ENCODE measurements at places on chromosomes 5 and 9. TPM values are rescaled to one million over a fixed set of nuclear protein-coding genes. Genes with fewer than 3 reads are reported as not detected.

- no peak for DNase-seq
Observed at GRCh38 chr5:637581-638450, 25.7 kb downstream of the CEP72 start.

- no peak for DNase-seq
Observed at GRCh38 chr9:109969011-109969410, 189.0 kb downstream of the PALM2AKAP2 start.

DNA sequence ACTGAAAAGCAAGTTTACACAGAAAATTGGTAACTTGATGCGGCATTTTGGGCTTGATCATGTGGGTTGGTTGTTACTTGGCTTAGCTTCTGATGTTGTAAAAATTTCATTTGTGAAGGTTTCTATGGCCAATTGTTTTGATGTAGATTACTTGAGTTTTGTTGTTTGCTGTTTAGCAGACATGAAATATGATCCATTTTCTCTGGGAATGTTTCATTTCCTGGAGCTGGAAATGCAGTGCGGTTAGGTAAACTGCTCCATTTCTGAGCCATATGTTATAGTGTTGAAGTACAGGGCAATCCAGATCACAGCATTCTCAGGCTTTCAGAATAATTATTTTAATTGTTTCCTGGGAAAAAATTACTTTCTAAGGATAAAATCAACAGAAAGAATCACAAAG, 396.9 kb downstream of the ENC1 start:
- no peak for DNase-seq

DNA sequence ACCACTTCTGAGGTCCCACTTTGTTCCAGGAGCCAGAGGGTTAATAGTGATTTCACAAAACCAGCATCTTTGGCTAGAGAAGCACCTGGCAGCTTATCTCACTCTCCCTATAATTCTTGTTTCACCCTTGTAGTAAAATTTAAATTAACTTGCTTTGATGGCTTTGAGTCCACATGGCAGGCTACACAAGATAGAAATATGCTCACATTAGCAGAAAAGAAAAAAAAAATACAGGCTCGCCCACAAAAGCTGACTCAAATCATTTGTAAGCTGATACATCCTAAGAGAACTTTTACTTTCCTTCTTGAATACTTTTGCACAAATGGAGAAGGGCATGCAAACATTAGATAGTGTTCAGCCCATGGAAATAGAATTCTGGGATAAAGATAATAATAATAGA, 36.2 kb downstream of the TNFSF15 start:
- peak; percentile 55 for DNase-seq

GRCh38 chr9:116149844-116150243, 3.7 kb upstream of the PAPPA start:
- peak; percentile 77 for DNase-seq

DNA sequence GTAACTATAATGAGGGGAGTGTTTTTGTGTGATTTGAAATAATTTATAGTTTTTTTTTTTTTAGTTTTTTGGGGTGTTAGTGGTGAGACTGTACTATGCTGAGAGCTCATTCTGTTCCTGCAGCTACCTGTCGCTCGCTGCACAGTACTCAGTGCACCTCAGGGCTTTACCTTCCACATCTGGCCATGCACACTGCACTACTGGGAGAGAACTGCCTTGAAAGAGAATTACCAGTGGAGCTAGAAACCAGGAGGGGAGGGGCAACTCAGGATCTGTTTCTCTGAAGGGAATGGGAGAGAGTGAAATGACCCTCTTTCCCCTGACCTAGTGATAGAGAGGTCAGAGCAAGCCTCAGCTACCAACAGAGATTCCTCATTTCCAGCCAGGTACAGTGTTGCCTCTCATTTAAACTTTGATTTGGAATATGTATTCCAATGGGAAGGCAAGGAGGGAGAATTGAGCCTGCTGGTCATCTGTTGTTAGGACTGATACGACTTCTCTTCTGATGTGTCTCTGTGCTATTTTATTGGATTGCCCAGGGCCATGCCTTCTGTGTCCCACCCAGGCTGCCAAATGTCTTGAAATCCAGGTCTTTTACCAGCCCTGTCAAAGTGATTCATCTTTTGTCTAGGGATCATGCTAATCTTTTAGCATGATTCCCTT, 8.9 kb downstream of the ATG10 start:
- DNase-seq: no peak

GRCh38 chr9:121692606-121693387, 41.4 kb downstream of the DAB2IP start:
- DNase-seq: peak; percentile 60

DNA sequence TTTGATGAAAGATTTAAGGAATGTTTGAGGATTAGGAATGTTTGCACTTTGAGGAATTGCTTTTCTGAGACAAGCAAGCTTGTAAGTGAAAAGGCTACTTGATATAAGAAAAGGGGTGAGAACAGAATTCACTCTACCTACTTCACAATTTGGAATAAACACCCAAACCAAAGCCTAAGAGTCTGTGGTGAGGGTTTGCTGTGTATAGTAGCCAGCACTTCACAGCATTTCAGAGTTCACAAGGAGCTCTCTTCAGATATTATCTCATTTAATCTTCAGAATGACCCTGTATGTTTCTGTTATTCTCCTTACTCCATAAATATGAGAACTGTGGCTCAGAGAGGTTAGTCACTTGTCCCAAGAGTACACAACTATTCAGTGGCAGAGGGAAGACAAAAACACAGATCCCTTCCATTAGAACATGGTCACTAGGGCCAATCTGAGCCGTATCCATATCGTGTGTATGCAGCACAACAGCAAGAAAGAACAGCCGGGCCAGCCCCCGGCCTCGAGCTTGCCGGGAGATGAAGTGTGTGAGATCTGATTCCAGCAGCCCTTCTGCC, 92.4 kb downstream of the FRMD3 start:
- DNase-seq: no peak

GRCh38 chr9:113587471-113588031, 124.0 kb downstream of the RGS3 start:
- DNase-seq: peak; percentile 81

GRCh38 chr5:43420241-43420640, 8.1 kb upstream of the CCL28 start:
- no peak for DNase-seq

GRCh38 chr9:13915591-13916301, 398.2 kb downstream of the NFIB start:
- DNase-seq: no peak

GRCh38 chr5:14064841-14065240, 78.3 kb upstream of the TRIO start:
- DNase-seq: no peak

DNA sequence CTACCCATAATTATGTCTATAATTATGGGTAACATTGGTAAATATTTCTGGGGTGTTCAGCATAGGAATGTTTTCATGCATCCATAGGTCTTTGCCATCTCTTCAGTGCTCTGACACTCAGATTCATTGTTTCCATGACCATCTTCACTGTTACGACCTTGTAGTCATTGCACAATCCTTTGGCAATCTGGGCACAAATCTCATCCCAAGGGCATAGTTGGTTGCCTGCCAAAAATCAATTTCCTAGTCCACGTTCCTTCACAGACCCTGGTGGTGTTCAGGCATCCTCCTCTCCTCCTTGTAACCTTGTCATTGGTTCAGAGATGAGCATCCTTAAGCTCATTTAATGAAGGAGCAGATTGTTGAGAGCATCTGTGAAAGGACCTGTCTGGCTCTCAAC, 1400.7 kb downstream of the CDH12 start:
- no peak for DNase-seq

DNA sequence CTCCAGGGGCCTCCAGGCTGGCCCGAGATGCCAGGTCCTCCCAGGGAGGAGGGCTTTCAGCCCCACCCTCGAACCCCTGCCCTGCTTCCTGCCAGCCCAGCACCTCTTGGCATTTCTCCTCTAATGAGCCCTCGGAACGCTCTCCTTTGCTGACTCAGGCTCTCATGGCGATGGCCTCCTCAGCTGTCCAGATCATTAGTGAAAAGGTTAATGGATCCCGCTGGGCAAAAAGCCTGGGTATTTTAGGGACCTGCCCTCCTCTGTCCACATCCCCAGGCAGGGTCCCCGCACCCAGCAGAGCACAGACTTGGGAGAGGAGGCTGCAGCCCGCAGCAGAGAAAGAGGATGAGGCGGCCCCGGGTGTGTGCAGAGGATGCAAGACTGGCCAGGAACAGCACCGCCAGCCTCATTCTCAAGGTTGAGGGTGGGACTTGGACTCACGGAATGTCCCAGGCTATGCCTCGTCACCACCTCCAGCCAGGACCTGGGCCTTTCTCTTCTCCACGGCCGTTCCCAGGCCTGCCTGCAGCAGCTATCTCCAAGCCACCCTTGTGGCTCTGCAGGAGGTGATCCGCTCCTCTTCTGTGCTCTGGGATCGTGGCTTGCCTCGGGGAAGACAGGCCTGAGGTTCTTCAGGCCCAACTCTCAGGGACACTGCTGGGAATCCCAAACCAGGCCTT, 23.0 kb upstream of the ADAMTS2 start:
- DNase-seq: no peak

- no peak for DNase-seq
Observed at GRCh38 chr5:148932355-148932935, 106.0 kb downstream of the ADRB2 start.

- DNase-seq: no peak
Observed at GRCh38 chr5:158698768-158699284, 400.9 kb downstream of the EBF1 start.

GRCh38 chr9:20873240-20873865, 158.1 kb downstream of the HACD4 start:
- no peak for DNase-seq

Gene LHX3
- not detected for total RNA-seq

Gene C9
- not detected for total RNA-seq

Gene CAAP1
- total RNA-seq: 44.3 TPM

Gene PCDHA13
- not detected for total RNA-seq

Gene LMX1B
- not detected for total RNA-seq

Gene FAM81B
- total RNA-seq: not detected

Gene SPACA9
- 4.9 TPM for total RNA-seq

Gene FLT4
- total RNA-seq: not detected

Gene ZDHHC12
- 29.3 TPM for total RNA-seq

Gene SLC45A2
- not detected for total RNA-seq

Gene SOX30
- not detected for total RNA-seq

Gene BNC2
- total RNA-seq: not detected

Gene RETREG1
- not detected for total RNA-seq

Gene ANKRA2
- total RNA-seq: 16.8 TPM

Gene PCDHGA7
- 8.4 TPM for total RNA-seq

Data from Karpas-422 (cell line).